Activated CD4-positive, alpha-beta T cell treated with anti-CD3 and anti-CD28 coated beads, Interleukin-2, amount 50 U/mL, for 4 hours (primary cell): ENCODE measurements at places on chromosomes 7 and 10.
A peak's percentile ranks its signal among the peaks of the same experiment; 100 is the strongest.

DNA sequence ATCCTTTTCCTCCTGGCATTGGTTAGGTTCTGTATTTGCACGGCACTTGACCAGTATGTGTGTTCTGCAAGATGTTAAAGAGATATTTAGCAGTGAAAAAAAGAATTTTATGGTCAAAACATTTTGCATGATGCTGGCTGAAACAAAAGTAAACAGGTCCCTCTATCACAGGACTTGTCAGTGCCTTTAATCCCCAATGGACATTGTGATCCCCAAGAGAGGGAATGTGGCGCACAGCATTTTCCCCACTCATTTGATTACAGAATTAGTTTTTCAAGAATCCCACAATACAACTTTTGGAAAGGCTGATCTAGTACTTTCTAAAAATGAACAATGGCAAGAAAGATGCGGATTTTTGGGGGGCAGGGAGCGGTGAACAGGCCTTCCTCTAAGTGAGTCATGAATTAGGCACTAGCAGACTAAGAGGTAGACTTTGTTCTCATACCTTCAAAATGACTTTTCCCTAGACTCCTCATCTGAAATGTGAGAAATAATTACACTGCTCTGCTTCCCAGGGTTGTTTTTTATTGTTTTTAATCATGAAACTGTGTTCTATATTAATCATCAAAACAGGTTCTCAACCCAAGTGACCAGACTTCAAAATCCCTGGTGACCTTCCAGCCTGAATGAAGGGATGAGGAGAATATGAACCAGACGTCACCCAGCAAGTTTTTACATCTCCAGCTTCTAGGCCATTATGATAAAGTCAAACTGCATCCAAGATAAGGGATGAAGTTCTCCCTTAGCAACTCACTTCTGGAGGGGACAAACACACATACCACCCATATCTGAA is 8.6 kb downstream of the FBXW4 start:
- no peak for DNase-seq

GRCh38 chr7:119969054-119969453 is 303.9 kb upstream of the KCND2 start:
- DNase-seq = no peak

DNA sequence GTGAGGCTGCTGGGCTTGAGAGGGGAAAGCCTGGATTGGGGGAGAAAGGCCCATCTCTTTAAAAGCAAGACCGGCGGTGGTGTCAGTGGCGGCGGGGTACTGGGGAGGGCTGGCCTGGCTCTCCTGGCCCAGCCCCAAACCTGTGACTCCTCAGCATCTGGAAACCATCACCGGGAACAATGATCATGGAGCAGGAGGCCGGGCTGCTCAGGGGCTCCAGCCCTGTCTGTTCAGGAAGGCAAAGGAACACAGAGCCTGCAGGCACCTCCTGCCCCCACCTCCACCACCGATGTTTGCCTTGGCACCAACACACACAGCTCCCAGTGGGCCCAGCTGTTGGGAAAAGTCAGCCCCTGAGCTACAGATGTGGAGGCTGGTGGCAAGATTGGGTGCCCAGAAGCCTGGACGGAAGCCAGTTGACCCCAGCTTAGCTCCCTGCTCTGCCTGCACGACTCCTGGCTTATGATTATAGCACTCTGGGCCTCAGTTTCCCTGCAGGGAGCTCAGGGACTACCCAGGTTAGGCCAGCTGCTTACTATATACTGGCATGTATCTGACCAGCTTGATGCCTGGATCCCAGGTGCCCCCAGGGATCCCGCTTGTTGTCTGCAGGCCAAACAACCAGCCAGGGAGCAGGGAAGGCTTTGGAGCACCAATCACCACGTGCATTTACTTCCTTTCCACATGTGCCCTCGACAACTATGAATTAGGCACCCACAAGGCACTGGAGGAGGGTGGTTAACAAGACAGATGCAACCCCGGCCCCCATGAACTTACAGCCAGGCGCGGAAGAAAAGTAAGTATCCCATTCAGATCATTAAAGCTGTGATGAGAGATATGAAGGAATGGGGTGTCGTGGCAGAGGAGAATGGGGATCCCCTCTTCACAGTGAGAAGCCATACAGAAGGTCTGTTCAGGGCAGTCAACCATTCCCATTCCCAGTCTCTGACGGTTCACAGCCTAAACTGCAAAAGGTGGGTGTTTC is 37.3 kb downstream of the ZCCHC24 start:
- DNase-seq = no peak

- no peak for DNase-seq
Measured at GRCh38 chr7:69517985-69518704, 80.1 kb upstream of the AUTS2 start.

GRCh38 chr10:49488056-49488717 is 50.7 kb downstream of the ERCC6 start:
- DNase-seq = no peak

DNA sequence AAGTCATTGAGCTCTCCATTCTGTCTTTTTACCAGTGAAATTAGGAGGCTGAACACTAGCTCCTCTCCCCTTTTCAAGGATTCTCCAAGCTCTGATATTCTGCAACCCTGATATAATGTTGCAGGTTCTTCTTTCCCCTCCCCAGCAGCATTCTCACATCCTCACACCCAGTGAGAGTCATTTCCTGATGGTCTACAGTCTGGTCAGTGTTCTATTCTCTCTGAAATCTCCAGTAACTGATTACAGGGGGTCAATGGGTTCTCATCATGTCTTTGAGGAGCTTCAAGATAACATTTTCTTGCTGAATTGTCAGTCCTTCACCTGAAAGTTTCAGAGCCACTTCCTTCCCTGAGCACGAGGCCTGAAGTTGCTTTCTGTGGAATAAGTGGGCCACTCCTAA is 299.4 kb downstream of the PTEN start:
- no peak for DNase-seq

DNA sequence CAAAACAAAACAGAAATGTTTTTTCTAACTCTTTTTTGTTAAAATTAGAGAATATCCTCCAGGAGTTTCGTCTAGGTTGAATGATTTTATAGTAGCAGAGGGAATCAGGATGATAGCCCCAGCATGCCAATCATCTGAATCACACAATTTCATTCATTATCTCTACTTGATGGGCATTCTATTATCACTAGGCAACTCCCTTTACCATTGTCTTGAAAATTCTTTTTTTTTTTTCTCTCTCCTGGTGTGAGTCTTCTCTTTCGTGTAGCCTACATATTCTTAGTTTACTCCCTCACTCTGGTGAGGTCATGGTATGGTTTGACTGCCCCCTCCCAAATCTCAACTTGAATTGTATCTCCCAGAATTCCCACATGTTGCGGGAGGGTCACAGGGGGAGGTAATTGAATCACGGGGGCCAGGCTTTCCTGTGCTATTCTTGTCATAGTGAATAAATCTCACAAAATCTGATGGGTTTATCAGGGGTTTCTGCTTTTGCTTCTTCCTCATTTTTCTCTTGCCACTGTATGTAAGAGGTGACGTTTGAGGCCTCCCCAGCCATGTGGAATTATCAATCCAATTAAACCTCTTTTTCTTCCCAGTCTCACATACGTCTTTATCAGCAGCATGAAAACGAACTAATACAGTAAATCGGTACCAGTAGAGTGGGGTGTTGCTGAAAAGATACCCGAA is 105.0 kb downstream of the OTUD1 start:
- no peak for DNase-seq

GRCh38 chr7:116317907-116318306 is 107.6 kb downstream of the TES start:
- DNase-seq = no peak

- no peak for DNase-seq
Measured at GRCh38 chr10:120011359-120012130, 119.0 kb downstream of the SEC23IP start.

DNA sequence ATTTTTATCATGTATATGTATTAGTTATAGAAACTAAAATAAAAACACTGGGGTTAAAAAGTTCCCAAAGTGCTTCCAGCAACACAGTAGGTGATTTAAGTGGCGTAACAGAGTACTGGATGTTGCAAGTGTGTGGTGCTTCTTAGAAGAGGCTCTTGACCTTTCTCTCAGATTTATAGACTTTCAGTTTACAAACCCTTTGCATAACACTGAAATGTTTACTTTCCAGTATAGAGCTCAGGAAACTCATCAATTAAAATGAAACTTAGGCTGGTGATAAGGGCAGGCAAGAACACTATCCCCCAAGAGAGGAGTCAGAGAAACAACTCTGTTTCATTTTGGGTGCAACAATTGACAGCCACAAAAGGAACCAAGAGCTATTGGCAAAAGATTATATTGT is 27.5 kb upstream of the SMC3 start:
- no peak for DNase-seq

GRCh38 chr7:155567646-155568332 is 21.4 kb upstream of the CNPY1 start:
- DNase-seq = no peak

- DNase-seq = peak; percentile 62
Measured at GRCh38 chr10:93893646-93894515, at the start of gene SLC35G1. Gene SLC35G1 (plus strand): TSS chr10:93893978. CDS start chr10:93894034, 56 bp downstream.

DNA sequence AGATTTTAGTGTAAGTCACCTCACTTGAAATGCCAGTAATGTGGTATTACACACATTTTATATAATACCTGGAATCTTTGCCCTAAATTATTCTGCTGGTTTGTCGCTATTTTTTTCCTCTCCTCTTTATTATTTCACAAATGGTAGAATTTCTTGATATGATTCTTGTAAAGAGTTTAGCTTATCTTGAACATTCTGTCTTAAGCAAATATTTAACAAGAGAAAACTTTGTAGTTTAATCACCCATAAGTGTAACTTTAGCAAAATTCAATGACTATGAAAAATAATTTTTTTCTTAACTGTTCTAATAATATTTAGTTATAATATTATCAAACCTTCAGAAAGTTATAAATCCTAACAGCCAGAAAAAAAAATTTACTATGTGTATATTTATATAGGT is 56.7 kb downstream of the NHLRC2 start:
- DNase-seq = no peak

- no peak for DNase-seq
Measured at GRCh38 chr7:110870926-110871325, 220.0 kb upstream of the LRRN3 start.

DNA sequence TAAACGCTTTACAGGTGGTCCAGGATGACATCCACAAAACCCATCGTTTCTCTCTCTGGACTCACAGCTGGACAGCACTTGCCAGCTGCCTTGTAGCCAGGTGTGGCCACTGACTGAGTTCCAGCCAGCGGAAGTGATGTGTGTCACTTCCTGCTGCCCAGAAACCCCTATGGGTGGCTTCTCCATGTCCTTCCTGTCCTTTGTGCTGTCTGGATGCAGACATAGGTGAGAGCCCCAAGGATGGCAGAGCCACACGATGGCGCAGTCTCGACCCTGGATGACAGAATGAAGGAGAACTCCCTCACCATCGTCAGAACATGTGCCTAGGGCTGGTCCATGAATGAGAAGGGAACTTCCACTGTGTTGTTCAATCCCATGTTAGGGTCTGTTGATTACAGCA is 22.1 kb downstream of the NMT2 start:
- no peak for DNase-seq

DNA sequence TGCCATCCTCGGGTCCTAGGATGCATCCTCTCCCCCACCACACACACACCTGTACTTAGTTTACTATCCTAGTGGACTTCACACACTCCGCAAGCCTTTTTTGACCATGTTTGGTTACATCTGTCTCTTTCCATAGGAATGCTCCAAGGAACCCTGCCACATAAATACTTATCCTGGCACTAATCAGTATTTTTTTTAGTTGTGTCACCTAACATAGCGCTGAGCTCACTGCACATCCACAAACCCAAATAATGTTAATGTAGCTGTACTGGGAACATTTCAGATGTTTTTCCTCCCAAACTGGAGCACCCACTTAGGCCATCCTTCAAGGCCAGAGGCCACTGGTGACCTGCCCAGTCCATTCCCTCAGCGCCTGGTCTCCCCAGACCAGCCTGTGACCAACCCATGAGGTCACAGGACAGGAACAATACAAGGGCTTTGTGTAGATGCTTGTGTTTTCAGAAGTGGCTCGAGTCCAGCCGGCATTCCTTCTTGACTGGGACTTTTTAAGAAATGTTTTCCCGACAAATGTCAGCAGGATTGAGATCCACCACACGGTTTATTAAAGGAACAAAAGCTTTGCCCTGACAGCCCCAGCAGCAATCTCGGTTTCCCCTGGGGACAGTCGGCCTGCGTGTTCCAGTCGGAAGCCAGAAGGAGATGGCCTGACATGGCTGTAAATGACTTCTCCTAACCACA is 181.4 kb downstream of the JCAD start:
- DNase-seq = no peak

DNA sequence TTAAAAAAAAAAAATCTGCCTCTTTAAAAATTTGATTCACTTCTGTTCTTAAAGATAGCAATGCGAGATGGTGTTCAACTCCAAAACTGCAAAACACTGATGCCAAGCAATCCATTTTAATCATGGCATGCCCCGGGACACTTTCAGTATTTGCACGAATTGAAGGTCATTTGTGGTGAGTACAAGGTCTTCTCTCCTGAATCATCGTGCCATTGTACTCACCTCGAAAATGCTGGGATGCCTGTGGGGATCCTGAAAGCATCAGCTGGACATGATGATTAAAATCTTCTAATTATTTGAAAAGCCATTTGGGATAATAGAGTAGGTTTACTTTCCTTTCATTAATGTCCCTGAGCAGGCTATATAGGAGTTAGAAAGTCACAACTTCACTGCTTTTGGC is 125.1 kb upstream of the NRP1 start:
- DNase-seq = no peak

DNA sequence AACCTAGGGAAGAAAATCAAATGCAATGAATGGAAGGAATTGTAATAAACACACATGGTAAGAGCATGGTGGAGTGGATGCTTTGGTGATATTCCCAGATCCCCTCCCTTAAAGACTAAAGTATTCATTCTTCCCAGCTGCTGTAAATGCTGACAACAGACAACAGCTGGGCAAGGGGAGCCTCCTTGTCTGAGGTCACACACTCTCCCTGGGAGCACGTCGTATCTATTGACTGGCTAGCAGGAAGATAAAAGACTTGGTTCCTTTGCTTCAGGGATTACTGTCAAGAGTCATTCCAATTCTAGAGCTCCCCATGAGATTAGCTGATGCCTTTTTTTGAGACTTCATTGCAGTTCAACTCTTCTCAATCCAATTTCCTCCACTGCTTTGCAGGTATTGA is 443.5 kb upstream of the ETV1 start:
- no peak for DNase-seq

- DNase-seq = no peak
Measured at GRCh38 chr7:117715784-117716445, 157.3 kb downstream of the CTTNBP2 start.

GRCh38 chr7:152519290-152519689 is 83.5 kb upstream of the KMT2C start:
- DNase-seq = no peak

DNA sequence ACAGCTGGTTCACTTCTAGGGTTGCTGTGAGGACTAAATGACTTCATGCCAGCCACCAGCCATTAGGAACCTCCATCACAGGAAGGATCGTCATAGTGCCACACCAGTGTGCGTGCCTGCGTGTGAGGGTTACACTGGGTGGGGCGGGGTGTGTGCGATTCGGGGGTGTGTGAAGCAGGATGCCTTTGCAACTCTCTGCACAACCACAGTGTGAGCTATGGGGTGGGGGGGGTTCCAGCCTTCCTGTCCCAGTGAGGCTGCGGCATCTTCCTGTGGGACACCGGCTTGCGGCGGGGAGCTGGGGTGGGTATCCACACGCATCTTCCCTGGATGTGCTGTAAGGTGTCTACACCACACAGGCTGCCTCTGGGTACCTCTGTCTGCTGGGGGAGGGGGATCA is 6.9 kb upstream of the ELFN1 start:
- DNase-seq = no peak

- DNase-seq = no peak
Measured at GRCh38 chr7:77887567-77887966, 89.0 kb downstream of the PHTF2 start.

- no peak for DNase-seq
Measured at GRCh38 chr7:27930910-27931476, 191.0 kb downstream of the TAX1BP1 start.

- no peak for DNase-seq
Measured at GRCh38 chr7:113872981-113873380, 45.8 kb downstream of the PPP1R3A start.
